ENCODE measurements at places on chromosomes 12 and 14.

DNA sequence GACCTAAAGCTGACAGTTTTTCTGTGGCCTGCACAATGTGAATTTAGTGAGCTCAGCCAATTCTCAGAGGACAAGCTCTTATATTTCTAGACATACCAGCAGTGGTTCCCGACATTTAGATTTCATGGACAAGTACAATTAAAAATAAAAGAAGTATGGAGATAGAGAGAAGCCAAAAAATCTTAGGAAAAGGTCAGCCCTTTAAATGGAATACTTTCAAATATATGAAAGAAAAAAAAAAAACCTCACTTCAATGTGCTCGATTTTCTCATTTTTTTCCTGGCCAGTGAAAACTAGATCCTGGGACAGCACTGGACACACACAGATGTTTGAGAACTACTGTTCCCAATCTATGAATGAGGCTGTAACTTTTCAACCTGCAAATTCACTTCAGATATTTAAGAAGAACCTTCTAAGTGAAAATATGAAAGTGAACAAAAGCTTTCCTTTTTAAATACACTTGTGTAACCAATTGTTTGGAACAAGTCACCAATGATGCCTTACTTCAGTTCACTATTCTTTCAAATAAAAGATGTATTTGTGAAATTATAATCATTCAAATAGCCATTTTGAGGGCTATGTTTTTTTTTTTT is 109.4 kb downstream of the SLC38A1 start:
- DNase-seq, result no peak

GRCh38 chr14:90454041-90455000 is 57.5 kb downstream of the CALM1 start:
- peak; percentile 96 for DNase-seq

- DNase-seq, result peak; percentile 97
Measured at GRCh38 chr12:5078423-5078822, 34.7 kb downstream of the KCNA5 start.

- DNase-seq, result no peak
Measured at GRCh38 chr14:20384886-20385285, 28.4 kb downstream of the TEP1 start.

GRCh38 chr12:95385246-95386035 is 88.5 kb upstream of the METAP2 start:
- no peak for DNase-seq

- DNase-seq, result no peak
Measured at GRCh38 chr14:69699748-69700303, 67.1 kb upstream of the SRSF5 start.

DNA sequence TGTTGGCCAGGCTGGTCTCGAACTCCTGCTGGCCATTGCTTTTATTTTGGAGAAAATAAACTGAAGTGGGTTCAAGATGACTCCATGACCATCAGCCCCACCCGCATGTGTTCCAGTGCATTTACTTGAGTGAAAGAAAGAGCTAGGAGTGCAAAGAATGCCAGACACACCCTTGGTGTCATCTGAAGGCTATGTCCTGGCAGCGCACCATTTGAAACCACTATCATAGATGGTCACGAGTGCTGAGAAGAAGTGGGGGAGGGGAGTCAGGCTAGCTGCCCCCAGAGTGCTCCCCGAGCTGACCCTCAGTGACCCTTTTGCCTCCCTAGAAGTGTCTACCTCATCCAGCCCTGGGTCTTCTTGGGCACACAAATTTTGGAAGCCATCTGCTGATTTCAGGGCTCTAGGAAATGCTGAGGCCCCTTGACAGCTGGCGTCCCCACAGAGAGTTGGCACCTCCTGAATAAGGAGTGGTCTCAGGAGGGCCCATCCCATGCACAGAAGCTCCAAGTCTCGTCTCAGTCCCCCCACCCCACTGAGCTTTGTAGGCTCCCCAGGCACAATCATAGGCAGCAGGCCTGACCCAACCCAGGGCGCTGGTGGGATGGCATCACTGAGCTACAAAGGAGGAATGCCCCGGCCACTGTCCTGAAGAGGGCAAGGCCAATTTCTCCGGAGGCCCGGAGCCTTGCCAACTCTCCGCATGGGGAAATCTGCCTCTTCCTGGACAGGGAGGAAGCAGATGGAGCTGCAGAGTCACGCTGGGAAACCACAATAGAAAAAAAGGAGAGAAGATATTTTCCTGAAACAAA is 28.0 kb downstream of the PXN start:
- DNase-seq, result peak; percentile 53

DNA sequence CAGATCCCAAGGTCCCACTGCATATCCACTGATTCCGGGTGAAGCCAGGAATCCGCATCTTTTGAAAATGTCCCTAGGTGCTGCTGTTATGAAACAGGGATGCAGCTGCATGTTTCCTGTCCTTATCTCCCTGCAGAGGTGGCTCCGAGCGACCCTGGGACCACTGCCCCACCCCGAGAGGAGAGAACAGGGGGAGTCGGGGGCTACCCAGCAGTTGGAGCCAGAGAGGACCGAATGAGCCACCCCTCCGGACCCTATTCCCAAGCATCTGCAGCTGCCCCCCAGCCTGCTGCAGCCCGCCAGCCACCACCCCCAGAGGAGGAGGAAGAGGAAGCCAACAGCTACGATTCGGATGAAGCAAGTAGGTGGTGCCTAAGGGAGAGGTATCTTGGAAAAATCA is 30.3 kb upstream of the OAS1 start:
- peak; percentile 54 for DNase-seq

DNA sequence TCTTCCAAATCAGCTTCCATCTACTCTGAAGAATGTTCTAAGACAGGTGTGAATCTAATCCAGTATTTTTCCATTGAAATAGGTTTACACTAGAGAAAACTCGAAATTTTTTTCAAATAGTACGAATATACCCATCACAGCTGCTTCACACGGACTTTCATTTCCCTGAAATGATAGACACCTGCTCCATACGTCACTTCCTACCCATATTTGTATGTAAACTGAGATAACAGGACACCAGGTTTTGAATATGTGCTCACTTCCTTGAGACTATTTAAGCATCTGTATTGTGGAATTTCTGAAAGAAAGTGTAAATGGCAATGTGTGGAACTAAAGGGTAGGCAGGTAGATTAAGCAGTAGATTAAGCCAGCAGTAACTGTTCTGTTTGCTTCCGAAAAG is 13.4 kb upstream of the ITPR2 start:
- no peak for DNase-seq

DNA sequence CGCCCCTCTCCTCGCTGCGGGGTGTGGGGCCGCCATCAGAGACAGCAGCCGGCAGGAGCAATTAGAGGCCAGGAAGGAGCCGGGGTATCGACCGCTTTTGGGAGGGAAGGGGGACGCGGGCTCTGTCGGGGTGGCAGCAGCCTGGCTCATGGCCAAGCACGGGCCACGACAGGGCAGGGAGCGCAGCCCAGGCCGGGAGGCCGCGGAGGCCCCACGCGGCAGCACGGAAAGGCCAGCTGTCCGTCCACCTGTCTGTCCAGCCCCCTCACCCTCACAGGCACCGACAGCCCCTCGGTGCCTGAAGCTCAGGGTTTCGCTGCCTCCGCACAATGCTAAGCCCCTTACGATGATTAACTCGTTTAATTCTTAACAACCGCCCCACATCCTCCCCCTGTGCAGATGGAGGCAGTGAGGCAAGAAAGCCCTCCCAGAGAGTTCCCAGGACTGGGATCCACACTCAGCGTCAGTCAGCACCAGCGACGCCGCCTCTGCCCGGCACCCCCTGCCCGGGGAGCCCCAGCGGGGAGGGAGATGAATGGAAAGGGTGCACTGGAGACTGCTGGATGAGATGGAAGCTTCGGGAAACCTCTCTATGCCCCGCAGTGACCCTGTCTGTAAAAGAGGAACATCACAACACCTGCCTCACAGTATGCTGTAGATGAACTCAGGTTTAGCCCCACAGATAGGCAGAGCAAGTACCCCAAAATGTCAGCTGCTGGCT is 23.7 kb downstream of the NCOR2 start:
- no peak for DNase-seq

DNA sequence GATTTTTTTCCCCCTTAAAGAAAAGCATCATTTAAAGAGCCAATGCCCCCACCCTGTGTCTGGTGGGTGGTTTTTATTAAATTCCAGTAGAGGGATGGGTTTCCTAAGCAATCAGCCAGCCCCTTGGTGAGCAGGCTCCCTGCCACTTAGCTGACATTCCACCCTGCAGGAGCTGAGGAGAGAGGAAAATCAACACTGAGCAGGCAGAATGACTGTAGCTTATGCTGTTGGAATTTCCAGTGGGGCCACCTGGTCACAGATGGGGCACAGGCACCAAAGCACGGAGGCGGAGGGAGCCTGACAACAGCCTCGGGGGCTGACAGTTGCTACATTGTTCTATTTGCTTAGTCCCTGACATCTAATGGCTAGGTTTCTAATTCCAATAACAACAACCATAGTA is 127.7 kb downstream of the TMEM30B start:
- peak; percentile 91 for DNase-seq

GRCh38 chr12:122610911-122611310 is 83.9 kb downstream of the KNTC1 start:
- peak; percentile 94 for DNase-seq

DNA sequence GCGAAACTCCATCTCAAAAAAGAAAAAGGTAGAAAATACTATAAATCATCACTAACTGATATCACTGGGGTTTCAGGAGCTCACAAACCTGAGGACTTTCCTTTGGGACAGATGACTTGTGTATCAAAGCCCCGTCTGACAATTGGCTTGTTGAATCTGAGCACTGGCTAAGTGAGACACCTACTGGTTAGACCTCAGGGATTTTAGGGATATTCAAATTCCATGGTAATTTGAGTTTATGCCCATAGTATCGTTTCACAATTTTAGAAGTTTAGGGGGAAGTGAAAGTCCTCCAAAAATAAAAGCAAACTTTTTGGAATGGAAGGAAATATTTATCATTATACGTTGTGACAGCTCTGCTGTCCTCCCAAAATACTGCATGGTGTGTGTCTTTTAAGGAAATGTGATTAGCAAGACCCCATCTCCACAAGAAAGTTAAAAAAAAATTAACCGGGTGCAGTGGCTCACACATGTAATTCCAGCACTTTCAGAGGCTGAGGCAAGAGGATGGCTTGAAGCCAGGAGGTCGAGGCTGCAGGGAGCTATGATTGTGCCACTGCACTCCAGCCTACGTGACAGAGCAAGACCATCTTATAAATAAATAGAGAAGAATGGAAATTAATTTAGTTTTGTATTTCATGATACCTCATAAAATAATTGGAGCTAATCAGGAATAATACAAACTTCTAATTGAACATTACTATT is 49.2 kb downstream of the FBXL14 start:
- no peak for DNase-seq

- DNase-seq, result peak; percentile 38
Measured at GRCh38 chr14:96263347-96264199, 7.6 kb downstream of the BDKRB1 start.

- DNase-seq, result no peak
Measured at GRCh38 chr12:122355706-122356105, 66.8 kb downstream of the CLIP1 start.

DNA sequence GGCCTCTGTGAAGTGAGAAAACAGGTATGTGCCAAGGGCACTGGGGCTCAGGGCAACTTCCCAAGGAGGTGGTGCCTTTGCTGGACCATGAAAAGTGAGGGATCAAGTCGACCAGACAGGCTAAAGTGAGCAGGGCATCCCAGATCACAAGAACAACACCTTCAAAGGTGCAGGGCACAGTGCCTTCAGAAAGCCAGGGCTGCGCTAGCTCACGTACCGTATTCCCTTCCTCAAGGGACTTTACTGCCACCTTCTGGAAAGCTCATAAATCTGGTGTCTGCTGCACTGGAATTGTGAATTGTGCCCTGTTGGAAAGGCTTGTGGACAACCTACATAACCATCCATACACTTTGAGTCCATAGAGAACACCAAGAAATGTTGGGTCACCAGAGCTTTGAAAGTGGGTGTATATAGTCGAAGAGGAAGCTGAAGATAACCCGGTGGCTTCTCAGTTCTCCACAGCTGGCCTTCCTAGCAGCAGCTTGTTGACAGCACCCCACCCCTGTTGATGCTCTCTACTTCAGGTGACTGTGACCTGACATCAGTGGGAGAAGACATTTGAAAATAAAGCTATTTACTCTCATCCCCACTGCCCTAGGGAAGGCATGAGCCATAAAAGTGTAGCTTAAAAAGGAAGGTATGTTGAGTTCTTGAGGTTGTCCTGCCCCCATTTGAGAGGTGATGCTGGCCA is 24.5 kb downstream of the FIGNL2 start:
- DNase-seq, result peak; percentile 81

DNA sequence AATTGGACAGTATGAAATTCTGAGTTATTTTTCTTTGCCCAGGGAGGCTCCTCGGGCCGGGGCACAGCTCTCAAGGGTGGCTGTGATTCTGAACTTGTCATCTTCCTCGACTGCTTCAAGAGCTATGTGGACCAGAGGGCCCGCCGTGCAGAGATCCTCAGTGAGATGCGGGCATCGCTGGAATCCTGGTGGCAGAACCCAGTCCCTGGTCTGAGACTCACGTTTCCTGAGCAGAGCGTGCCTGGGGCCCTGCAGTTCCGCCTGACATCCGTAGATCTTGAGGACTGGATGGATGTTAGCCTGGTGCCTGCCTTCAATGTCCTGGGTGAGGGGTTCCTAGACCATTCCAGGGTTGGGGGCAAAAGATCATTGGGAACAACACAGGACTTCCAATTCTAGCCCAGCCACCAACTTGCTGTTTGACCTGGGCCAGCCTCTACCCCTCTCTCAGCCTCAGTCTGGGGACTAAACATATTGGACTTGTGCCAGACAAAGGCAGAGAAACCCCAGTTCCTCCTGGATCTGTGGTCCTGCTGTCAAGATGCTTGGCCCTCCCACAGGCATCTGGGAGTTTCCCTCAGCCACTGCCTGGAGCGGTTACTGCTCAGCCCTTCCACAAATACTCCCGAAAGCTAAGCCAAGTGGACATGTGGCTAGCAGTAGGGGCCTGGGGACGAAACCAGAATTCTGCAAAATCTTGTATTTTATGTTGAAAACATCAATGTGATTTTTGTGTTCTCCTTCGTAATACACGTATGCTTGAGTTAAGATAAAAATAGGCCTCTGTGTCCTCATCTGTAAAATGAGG is 3.5 kb downstream of the OAS3 start:
- DNase-seq, result no peak

DNA sequence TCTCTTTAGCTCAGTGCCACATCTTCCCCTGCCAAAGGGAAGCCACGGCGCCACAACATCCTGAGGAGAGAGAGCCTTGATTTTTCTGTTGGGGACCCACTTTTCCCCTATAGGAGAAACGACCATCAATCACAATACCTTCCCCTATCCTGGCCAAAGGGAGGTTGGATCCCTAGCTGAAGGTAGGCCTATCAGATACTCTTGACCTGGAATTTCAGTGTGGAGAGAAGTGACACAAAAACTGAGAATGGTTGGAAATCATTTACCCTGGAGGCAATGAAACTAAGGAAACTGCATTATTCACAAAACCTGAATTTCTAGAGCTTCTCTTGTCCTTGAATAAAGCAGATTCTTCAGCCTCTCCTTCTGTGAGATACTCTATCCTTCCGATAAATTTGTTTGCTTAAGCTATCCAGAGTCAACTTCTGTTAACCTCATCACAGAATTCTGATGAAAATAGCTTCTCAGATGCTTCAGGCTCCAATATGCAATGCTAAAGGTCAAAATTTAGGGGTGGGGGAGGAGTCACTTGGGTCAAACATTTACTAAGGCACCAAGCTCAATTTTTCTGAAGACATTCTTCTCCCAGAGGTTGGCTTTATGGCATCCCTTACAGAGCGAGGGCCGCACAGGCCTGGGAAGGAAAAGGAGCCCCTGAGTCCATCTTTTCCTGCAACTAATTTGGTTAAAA is 27.0 kb upstream of the DUSP6 start:
- no peak for DNase-seq
